Aorta (tissue), 5 donors: ENCODE measurements at places on chromosomes 7 and 10.

- no peak for DNase-seq
Measured at GRCh38 chr10:81978238-81978637, 103.2 kb downstream of the NRG3 start.

DNA sequence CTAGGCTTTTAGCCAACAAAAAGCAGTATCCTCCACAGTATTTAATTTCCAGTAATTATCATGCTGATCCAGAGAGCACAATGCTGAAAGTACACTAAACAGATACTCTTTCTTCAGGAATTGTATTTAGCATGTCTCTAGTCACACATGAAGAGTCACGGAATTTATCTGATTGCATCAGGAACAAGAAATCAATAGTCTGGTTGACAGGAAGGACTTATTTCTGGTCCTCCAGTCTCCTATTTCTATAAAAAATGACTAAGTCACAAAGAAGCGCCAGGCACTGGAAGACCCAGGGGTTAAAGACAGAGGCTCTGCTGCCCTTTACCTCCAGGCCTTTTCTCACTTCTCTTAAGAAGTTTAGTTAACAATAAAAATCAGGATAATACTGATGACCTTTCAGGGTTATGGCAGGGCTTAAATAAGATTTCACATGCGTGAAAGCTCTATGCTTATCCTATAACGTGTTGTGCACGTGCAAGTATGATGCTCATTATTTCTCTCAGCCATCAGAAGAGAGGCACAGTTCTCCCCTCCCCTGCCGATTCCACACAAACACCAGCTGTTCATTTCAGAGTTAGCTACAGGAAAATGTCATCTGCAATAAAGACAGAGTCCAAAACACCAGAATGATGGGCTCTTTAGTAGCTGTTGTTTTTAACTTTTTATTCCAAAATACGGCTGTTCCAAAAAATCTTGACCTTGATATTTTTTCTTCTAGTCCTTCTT is 36.9 kb downstream of the SLC26A4 start:
- no peak for DNase-seq

GRCh38 chr10:103049237-103049636 is 131.1 kb downstream of the CNNM2 start:
- DNase-seq: no peak

GRCh38 chr10:98292971-98293370 is 25.0 kb upstream of the LOXL4 start:
- DNase-seq: no peak

DNA sequence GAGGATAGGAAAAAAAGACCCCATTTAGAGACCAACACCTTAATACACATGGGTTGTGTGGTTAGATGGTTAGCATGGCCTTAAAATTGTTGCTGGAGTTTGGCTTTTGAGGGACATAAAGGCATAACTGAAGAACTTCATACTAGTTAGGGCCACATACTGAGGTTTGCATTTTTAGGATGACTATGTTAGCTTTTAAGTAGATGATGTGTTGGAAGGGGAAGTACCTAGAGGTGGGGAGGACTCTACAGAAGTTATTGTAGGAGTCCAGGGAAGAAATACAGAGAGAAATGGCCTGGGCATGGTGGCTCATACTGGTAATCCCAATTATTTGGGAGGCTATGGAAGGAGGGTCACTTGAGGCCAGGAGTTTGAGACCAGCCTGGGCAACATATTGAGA is 40.5 kb downstream of the ENTPD1 start:
- DNase-seq: no peak

GRCh38 chr7:78499971-78500370 is 701.4 kb downstream of the PHTF2 start:
- DNase-seq: no peak

DNA sequence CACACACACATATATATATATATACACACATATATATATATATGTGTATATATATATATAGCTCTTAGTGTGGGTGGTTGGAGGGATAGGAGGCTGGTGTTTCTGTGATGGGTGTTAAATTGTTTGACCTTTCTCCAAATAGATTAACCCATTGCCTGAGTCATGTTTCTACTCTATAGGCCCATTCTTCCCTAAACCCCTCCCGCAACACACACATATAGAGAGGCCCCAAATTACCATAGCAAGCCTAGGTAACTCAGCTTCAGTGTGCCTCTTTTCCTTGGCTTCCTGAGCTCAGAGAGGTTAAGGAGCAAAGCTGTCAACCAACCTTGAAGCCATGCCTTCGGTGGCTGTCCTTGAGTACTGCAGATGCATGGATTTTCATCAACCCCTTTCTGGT is 98.7 kb upstream of the ADO start:
- no peak for DNase-seq

- DNase-seq: no peak
Measured at GRCh38 chr7:18174996-18175395, 147.3 kb upstream of the PRPS1L1 start.

DNA sequence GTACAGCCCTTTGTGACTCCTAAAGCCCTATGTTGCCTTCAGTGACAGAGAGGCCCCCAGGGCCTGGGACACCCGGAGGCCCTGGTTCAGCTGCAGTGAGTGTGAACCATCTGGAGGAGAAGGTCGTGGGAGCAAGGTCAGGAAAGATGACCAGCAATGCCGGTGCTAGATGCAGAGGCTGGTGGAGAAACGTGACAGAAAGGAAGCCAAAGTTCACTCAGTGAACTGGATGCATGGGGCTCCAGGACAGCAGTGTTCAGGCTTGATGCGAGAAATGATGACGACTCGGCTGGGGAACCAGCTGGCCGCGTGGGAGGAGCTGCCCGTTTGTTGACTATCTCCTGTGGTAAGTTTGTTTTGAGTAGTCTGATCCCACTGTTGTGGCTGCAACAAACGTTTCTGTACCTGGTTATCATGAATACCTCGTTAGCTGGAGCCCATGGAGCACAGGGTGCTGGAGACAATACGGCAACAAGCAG is 54.1 kb upstream of the MKRN1 start:
- DNase-seq: no peak

DNA sequence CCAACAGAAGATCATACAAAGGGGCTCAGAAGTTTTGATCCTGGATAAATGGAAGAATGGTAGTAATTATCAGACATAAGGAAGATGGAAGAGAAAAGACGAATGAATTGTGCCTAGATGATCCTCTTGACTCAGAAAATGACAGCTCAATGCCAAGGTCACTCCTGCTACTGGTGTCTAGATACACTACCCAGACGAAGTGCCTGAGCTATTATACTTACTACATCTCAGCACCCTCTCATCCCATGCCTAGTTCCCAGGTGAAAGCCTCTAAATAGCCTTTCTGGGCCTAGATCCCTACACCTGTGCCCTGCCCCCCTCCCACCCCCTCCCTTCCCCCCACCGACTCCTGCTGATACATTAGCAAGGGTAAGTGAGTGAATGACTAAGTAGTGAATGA is 25.5 kb downstream of the PDE1C start:
- no peak for DNase-seq
